ENCODE measurements at places on chromosomes 7 and 10. TPM values are rescaled to one million over a fixed set of nuclear protein-coding genes. Genes with fewer than 3 reads are reported as not detected.

The TAS2R4 gene
- 1.1 TPM for polyA plus RNA-seq

The CFAP70 gene
- 2.9 TPM for polyA plus RNA-seq

The SORCS3 gene
- 5.0 TPM for polyA plus RNA-seq

The PLEKHS1 gene
- not detected for polyA plus RNA-seq

The CALCR gene
- polyA plus RNA-seq = not detected

The PWWP2B gene
- 0.35 TPM for polyA plus RNA-seq

The USP6NL gene
- 12.8 TPM for polyA plus RNA-seq

The SORBS1 gene
- 48.0 TPM for polyA plus RNA-seq

Data from Purkinje cell (primary cell).